ENCODE measurements at places on chromosomes 3 and 15. TPM values are rescaled to one million over a fixed set of nuclear protein-coding genes. Genes with fewer than 3 reads are reported as not detected.

Gene WNT7A
- not detected for total RNA-seq

Gene SIDT1
- total RNA-seq: not detected

Gene IMPG2
- total RNA-seq: 0.07 TPM

Gene GPR27
- not detected for total RNA-seq

Gene ALS2CL
- 11.2 TPM for total RNA-seq

Gene OXTR
- total RNA-seq: under 0.01 TPM

Gene PRSS50
- total RNA-seq: not detected

Gene SUSD5
- total RNA-seq: 4.3 TPM

Gene PLSCR2
- total RNA-seq: not detected

Gene BNC1
- total RNA-seq: 1.5 TPM

Gene CLDN1
- 11.3 TPM for total RNA-seq

Gene LRRC15
- 0.20 TPM for total RNA-seq

Gene CPNE4
- total RNA-seq: not detected
